Activated CD4-positive, alpha-beta memory T cell treated with anti-CD3 and anti-CD28 coated beads, Interleukin-2, amount 10 ng/mL, durations not matched to agents 7 days and 5 days (primary cell): ENCODE measurements at places on chromosomes 13 and 19. TPM values are rescaled to one million over a fixed set of nuclear protein-coding genes. Genes with fewer than 3 reads are reported as not detected.

DNA sequence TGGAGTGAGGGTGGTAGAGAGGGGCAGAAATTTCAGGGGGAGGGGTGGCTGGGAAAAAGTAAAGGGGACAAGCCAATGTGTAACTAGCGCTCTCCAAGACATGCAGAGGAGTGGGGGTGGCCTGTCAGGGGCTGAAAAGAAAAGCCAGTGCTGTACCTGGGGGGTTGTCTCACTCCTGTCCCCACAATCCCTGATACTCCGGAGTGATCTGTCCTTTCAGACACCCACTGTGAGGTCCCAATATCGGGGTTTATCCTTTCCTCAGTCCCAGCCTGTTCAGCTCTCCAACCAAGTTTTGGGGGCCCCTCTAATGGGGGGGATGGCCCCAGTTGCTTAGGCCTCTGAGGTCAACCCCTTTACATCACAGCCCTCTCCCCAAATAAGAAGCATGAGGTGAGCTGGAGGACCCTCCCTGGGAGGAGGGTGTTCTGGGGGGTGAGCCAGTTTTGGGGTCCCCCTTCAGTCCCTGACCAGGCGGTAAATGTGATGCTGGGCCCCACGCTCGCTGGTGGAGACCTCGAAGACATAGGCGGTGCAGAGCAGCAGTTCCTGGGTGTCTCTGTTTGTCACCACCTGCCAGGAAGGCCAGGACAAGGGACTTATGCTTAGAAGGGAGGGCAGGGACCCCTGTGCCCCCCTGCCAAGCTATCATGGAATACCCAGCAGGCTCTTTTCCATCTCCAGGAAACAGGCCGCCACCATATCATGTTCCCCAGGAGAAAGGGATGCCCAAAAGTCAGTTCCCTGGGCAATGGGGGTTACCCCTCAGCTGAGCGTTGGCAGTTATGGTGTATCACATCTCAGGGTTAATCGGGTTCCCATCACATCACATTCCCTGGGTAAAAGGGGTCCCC lies 5.9 kb downstream of the CD37 start:
- no peak overlapping the region for H3K4me3 ChIP-seq
- no peaks in the 10 kb centered on the region for H3K27me3 ChIP-seq
- peaks cover 44% of the 10 kb centered on the region for H3K4me1 ChIP-seq
- H3K36me3 ChIP-seq: peaks cover 44% of the 10 kb centered on the region
- H3K27ac ChIP-seq: no peak overlapping the region
- DNase-seq: no peak

DNA sequence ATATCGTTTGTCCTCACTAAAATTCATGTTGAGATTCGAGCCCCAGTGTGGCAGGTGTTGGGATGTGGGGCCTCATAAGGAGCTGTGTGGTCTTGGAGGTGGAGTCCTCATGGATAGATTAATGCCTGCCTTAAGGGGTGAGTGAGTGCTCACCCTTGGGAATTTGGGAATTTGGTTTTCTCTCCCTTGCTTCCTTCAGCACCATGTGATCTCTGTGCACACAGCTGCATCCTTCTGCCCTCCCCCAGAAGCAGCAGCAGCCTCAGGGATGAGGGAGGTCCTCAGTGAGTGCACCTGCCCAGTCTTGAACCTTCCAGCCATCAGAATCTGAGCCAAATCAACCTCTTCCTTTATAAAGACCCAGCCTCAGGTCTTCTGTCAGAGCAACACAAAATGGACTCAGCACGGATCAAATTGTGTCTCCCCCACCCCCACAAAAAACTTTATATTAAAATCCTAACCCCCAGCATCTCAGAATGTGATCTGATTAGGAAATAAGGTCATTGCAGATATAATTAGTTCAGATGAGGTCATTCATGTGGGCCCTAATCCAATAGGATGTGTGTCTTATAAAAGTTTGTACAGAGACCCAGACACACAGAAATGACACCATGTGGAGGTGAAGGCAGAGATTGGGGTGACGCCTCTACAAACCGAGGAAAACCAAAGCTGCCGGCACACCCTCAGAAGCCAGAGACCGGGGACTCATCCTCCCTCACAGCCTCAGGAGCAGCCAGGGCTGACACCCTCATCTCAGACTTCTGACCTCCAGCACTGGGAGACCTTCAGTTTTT lies 12.9 kb downstream of the CYTH2 start:
- no peaks in the 10 kb centered on the region for H3K27me3 ChIP-seq
- H3K4me1 ChIP-seq: peaks cover 26% of the 10 kb centered on the region
- no peak overlapping the region for H3K27ac ChIP-seq
- no peak overlapping the region for H3K4me3 ChIP-seq

- no peak overlapping the region for H3K4me3 ChIP-seq
- H3K27me3 ChIP-seq: no peaks in the 10 kb centered on the region
- DNase-seq: no peak
- no peaks in the 10 kb centered on the region for H3K4me1 ChIP-seq
- no peaks in the 10 kb centered on the region for H3K36me3 ChIP-seq
Measured at GRCh38 chr13:90108547-90108946, 1238.9 kb upstream of the MIR17HG start.

GRCh38 chr13:39373145-39373544 lies 229.8 kb downstream of the LHFPL6 start:
- DNase-seq: no peak
- no peaks in the 10 kb centered on the region for H3K4me1 ChIP-seq

- H3K4me3 ChIP-seq: peak overlapping the region; percentile 63
- DNase-seq: peak; percentile 35
- H3K27me3 ChIP-seq: peaks cover 2% of the 10 kb centered on the region
- peaks cover 19% of the 10 kb centered on the region for H3K4me1 ChIP-seq
Measured at GRCh38 chr19:47232422-47233211, 1.6 kb upstream of the BBC3 start.

DNA sequence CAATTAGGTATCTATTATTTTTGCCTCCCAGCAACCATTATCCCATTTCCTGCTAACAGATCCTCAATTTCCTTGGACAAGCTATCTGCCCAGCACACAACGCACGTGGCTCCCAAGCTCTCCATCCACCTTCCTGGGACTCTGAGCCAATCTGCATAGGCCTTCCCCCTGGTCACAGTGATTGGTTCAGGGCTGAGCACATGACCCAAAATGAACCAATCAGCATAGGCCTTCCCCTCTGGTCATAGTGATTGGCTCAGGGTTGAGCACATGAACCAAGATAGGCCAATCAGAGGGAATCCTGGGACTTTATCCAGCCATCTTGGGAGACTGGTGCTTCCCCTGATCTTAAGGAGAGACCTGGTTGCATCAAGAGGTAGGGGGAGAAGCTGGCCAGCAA lies 5.8 kb downstream of the CPAMD8 start:
- no peak overlapping the region for H3K27ac ChIP-seq
- no peak overlapping the region for H3K4me3 ChIP-seq
- peaks cover 25% of the 10 kb centered on the region for H3K27me3 ChIP-seq

- H3K4me1 ChIP-seq: peaks cover 9% of the 10 kb centered on the region
- H3K27me3 ChIP-seq: peaks cover 53% of the 10 kb centered on the region
- no peak overlapping the region for H3K27ac ChIP-seq
- no peak for DNase-seq
- peak overlapping the region; percentile 48 for H3K4me3 ChIP-seq
Measured at GRCh38 chr19:33905473-33905936, 108.8 kb downstream of the KCTD15 start.

DNA sequence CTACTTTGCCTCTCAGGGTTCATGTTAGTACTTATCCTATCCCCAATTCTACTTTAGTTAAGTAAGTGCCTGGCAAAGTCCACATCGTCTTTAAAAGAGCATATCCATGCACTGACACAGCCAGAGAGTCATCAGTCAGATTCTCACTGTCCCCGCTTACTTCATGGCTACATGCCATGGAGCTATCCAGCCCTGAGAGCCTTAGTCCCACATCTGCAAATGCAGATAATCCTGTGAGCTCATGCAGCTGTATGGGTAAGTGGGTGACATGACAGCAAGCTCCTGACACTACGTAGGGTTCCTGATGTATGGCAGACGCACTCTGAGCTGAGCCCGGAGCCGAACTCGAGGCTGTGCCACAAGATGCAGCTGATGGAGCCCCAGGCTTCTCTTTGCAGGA lies 661.5 kb downstream of the LIG4 start:
- H3K36me3 ChIP-seq: no peaks in the 10 kb centered on the region
- H3K4me3 ChIP-seq: no peak overlapping the region
- no peak for DNase-seq
- no peaks in the 10 kb centered on the region for H3K27me3 ChIP-seq
- no peak overlapping the region for H3K27ac ChIP-seq

GRCh38 chr19:58044886-58045285 lies 11.1 kb downstream of the ZSCAN1 start:
- no peaks in the 10 kb centered on the region for H3K4me1 ChIP-seq
- no peak for DNase-seq
- no peaks in the 10 kb centered on the region for H3K27me3 ChIP-seq
- no peak overlapping the region for H3K27ac ChIP-seq

GRCh38 chr13:39967199-39967959 lies 311.9 kb downstream of the COG6 start:
- no peak for DNase-seq
- no peaks in the 10 kb centered on the region for H3K4me1 ChIP-seq
- no peak overlapping the region for H3K4me3 ChIP-seq
- H3K36me3 ChIP-seq: no peaks in the 10 kb centered on the region
- peaks cover 6% of the 10 kb centered on the region for H3K27me3 ChIP-seq

- H3K27me3 ChIP-seq: no peaks in the 10 kb centered on the region
- no peak for DNase-seq
- no peak overlapping the region for H3K27ac ChIP-seq
- no peaks in the 10 kb centered on the region for H3K4me1 ChIP-seq
- H3K36me3 ChIP-seq: peaks cover 6% of the 10 kb centered on the region
- no peak overlapping the region for H3K4me3 ChIP-seq
Measured at GRCh38 chr19:43286096-43286495, 16.8 kb upstream of the PSG9 start.

GRCh38 chr13:108924541-108924940 lies 295.1 kb downstream of the MYO16 start:
- no peaks in the 10 kb centered on the region for H3K36me3 ChIP-seq
- H3K4me1 ChIP-seq: no peaks in the 10 kb centered on the region
- no peak overlapping the region for H3K27ac ChIP-seq
- H3K27me3 ChIP-seq: peaks cover 3% of the 10 kb centered on the region
- DNase-seq: no peak

GRCh38 chr13:111476197-111476596 lies 155.8 kb downstream of the TEX29 start:
- H3K27me3 ChIP-seq: no peaks in the 10 kb centered on the region
- no peaks in the 10 kb centered on the region for H3K4me1 ChIP-seq
- no peak overlapping the region for H3K27ac ChIP-seq
- no peaks in the 10 kb centered on the region for H3K36me3 ChIP-seq
- DNase-seq: no peak

DNA sequence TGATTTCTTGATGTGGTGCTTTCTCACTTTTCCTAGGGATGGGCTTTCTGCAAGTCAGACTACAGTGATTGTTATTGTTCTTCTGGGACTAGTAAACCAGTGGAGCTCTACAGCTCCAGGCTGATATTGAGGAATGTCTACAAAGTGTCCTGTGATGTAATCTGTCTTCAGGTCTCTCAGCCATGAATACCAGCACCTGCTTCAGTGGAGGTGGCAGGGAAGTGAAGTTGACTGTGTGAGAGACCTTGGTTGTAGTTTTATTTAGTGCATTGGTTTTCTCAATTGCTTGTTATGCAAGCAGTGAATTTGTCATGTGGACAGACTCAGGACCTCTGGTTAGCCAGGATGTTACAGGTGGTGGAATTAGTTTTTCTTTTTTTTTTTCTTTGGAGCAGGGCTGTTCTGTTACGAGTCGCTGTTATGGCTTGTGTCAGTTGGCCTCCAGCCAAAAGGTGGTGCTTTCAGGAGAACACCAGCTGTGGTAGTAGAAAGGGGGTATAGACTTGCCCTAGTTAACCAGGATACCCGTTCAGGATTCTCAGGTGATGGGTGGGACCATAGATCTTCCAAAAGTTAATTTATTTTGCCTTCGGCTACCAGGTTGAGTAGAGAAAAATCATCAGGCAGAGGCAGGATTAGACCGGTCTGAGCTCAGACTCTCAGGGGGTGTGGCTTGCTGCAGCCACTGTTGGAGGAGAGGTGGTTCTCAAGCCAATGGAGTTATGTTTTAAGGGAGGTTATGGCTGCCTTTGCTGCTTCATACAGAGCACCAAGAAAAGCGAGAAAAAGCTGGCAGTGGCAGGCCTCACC lies 11.9 kb upstream of the ZNF675 start:
- H3K4me1 ChIP-seq: no peaks in the 10 kb centered on the region
- H3K36me3 ChIP-seq: no peaks in the 10 kb centered on the region

The KIR3DL2 gene
- 1.1 TPM for total RNA-seq

The PCDH17 gene
- not detected for total RNA-seq

The TPP2 gene
- 96.8 TPM for total RNA-seq

The ZNF793 gene
- 2.1 TPM for total RNA-seq

The NAPSA gene
- 3.2 TPM for total RNA-seq

The ZNF528 gene
- 11.7 TPM for total RNA-seq
